B cell (primary cell): ENCODE measurements at places on chromosomes 13 and 19. TPM values are rescaled to one million over a fixed set of nuclear protein-coding genes. Genes with fewer than 3 reads are reported as not detected.

CRX gene
- total RNA-seq = 0.07 TPM in 1 of 2 replicates, not detected in the other

GRCh38 chr13:60509601-60510386, 112.8 kb downstream of the TDRD3 start:
- no peaks in the 10 kb centered on the region for H3K27me3 ChIP-seq
- no peak for DNase-seq
- H3K27ac ChIP-seq = no peak overlapping the region
- H3K4me1 ChIP-seq = no peaks in the 10 kb centered on the region

- no peak overlapping the region for H3K27ac ChIP-seq
- no peaks in the 10 kb centered on the region for H3K27me3 ChIP-seq
- no peak overlapping the region for H3K4me3 ChIP-seq
- no peaks in the 10 kb centered on the region for H3K36me3 ChIP-seq
- no peaks in the 10 kb centered on the region for H3K4me1 ChIP-seq
- DNase-seq = no peak
These were observed 34.2 kb downstream of the SACS start for GRCh38 chr13:23399347-23399746.

- no peak overlapping the region for H3K4me3 ChIP-seq
- H3K27me3 ChIP-seq = peaks cover 44% of the 10 kb centered on the region
- H3K4me1 ChIP-seq = peaks cover 17% of the 10 kb centered on the region
- DNase-seq = no peak
These were observed 6.0 kb upstream of the GJB2 start for GRCh38 chr13:20198781-20199180.

- peaks cover 4% of the 10 kb centered on the region for H3K4me1 ChIP-seq
- H3K4me3 ChIP-seq = no peak overlapping the region
- no peak overlapping the region for H3K27ac ChIP-seq
- peaks cover 2% of the 10 kb centered on the region for H3K27me3 ChIP-seq
These were observed 24.4 kb downstream of the WDR88 start for GRCh38 chr19:33156334-33156733.

GRCh38 chr19:4967738-4968461, 1.0 kb upstream of the KDM4B start:
- H3K36me3 ChIP-seq = no peaks in the 10 kb centered on the region
- H3K27ac ChIP-seq = peak overlapping the region; percentile 56
- H3K4me3 ChIP-seq = peak overlapping the region; percentile 45

ATP4A gene
- total RNA-seq = not detected in 2 replicates

KIR2DL4 gene
- not detected in 2 replicates for total RNA-seq

ZNF284 gene
- 3.3 and 4.9 TPM in 2 replicates for total RNA-seq

DNA sequence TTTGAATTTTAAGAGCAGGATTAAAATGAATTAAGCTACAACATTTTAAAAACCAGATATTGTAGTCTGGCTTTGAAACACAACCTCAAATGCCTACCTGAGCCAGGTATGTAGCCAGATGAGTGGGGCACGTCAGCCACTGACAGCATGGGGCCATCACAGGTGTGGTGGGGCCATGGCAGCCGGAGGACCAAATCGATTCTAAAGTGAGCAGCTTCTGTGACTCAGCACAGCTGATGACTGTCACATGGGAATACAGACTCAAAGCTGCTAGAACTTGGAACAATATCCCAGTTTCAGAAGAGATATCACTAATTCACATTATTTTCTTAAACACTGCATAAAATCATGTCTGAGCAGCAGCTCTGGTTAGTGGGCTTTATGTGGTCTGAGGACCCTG, 52.8 kb downstream of the SERP2 start:
- peaks cover 3% of the 10 kb centered on the region for H3K27me3 ChIP-seq
- no peak overlapping the region for H3K4me3 ChIP-seq
- no peak overlapping the region for H3K27ac ChIP-seq
- no peaks in the 10 kb centered on the region for H3K36me3 ChIP-seq
- H3K4me1 ChIP-seq = no peaks in the 10 kb centered on the region

DNA sequence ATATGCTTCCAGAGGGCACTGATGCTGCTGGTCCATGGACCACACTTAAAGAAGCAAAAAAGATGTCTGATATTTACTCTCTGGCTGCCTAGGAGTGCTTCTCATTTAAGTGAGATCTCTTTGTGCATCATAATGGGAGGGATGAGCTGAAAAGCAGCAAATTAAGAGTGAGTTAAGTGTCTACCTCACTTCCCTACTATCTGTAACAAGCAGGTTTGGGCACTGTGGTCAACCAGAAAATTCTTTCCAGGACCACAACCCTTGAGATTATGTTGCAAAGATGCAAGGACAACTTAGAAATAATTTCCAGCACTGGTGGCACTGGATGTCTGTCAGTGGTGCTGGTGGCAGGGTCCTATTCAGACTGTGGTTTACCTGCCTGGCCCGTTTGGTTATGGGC, 52.1 kb upstream of the USPL1 start:
- H3K27ac ChIP-seq = no peak overlapping the region
- H3K4me1 ChIP-seq = no peaks in the 10 kb centered on the region
- no peaks in the 10 kb centered on the region for H3K27me3 ChIP-seq
- no peak overlapping the region for H3K4me3 ChIP-seq
- no peak for DNase-seq

EFNA2 gene
- total RNA-seq = not detected in 2 replicates

CBARP gene
- 0.12 TPM in 1 of 2 replicates, not detected in the other for total RNA-seq

GRAMD1A gene
- 102 TPM in 2 replicates for total RNA-seq

GRCh38 chr13:77502104-77502720, 33.3 kb upstream of the SCEL start:
- peak; percentile 46 for DNase-seq
- H3K27ac ChIP-seq = no peak overlapping the region
- peaks cover 3% of the 10 kb centered on the region for H3K27me3 ChIP-seq

DNA sequence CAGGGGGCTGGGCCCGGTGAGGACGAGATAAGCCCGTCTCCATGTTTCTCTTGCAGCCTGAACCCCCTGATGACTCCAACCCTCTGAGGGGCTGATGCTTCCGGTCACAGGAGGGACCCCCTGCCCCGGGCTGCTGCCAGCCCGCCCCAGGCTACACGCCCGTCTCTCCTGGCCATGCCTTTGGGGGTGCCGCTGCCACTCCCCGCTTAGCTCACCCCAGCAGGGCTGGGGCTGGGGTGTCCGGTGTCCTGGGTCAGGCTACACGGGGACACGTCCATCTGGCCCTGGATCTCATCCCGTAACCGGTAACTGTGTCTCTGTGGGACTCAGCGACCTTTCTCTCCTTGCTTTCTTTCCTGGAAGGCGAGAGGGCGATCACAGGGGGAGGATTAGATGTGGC, 40.8 kb downstream of the GADD45B start:
- H3K4me1 ChIP-seq = no peaks in the 10 kb centered on the region
- no peaks in the 10 kb centered on the region for H3K27me3 ChIP-seq
- peaks cover 46% of the 10 kb centered on the region for H3K36me3 ChIP-seq
- H3K27ac ChIP-seq = no peak overlapping the region

FFAR3 gene
- total RNA-seq = not detected in 2 replicates

DNA sequence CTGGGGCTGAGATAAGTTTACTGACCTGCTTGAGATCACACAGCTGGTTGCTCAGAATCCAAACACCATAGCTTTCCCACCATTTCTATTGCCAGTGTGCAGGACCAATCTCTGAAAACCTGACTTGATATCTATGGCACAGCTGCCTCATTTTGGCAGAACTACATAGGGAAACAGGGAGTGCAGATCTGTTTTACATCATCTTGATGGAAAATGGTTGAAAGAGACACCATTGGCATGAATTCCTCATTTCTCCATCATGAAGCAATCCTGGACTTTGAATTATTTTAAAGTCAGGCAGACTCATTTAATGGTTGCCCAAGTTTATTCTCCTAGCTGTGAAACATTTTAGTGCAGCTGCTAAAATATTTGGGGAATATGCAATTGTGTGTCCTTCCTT, 1628.2 kb upstream of the SLC10A2 start:
- H3K27me3 ChIP-seq = no peaks in the 10 kb centered on the region
- no peak overlapping the region for H3K27ac ChIP-seq
- H3K4me3 ChIP-seq = no peak overlapping the region
- H3K36me3 ChIP-seq = no peaks in the 10 kb centered on the region

FOSB gene
- 39.6 and 40.9 TPM in 2 replicates for total RNA-seq

ATP4B gene
- total RNA-seq = not detected in 2 replicates

DNA sequence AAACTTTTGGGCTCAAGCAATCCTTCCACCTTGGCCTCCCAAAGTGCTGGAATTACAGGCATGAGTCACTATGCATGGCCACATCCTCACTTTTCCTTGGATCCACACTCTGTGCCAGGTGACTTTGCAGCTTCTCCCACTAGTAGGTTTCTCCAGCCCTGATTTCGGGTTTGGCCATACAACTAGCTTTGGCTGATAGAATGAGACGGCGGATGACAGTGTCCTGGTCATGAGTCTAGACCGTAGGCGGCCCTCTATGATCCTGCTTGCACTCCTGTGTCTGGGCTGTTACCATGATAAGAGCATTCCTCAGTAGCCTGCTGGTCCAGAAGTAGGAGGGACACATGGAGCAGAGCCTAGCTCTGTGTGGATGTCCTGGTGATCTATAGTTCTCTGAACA, 112.5 kb upstream of the KL start:
- DNase-seq = no peak
- H3K4me3 ChIP-seq = no peak overlapping the region
- H3K27ac ChIP-seq = no peak overlapping the region
- H3K4me1 ChIP-seq = peaks cover 5% of the 10 kb centered on the region
- H3K27me3 ChIP-seq = no peaks in the 10 kb centered on the region

GPC5 gene
- 0.15 and 0.17 TPM in 2 replicates for total RNA-seq

- H3K36me3 ChIP-seq = no peaks in the 10 kb centered on the region
- no peaks in the 10 kb centered on the region for H3K27me3 ChIP-seq
- no peak overlapping the region for H3K4me3 ChIP-seq
- no peaks in the 10 kb centered on the region for H3K4me1 ChIP-seq
- no peak for DNase-seq
- H3K27ac ChIP-seq = no peak overlapping the region
These were observed 90.9 kb downstream of the TEX29 start for GRCh38 chr13:111411151-111411858.

MBD3L2 gene
- total RNA-seq = not detected in 2 replicates

GRCh38 chr19:39307822-39308530, 11.8 kb downstream of the IFNL1 start:
- no peak for DNase-seq

ZNF560 gene
- total RNA-seq = not detected in 2 replicates

DNA sequence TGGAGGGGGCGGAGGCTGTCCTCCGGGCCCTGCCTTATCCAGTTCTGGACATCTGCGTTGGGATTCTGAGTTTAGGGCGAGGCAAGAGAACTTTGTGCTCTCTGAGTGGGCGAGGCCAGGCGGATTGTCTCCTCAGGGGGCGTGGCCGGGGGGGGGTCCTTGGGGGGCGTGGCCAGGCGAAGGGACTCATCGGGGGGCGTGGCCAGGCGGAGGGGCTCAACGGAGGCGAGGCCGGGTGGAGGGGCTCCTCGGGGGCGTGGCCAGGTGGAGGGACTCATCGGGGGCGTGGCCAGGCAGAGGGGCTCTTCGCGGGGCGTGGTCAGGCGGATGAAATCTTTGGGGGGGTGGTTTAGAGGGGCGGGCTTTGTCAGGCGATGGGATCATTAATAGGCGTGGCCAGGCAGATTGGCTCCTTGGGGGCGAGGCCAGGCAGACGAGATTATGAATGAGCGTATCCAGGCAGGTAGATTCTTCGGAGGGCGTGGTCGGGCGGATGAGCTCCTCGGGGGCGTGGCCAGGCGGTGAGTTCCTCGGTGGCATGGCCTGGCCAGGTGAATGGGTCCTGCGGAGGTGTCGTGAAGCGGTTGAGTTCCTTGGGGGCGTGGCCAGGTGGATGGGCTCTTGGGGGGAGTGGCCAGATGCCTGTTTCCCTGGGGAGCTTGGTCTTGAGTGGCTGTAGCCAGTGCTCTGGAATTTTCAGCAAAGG, 10.3 kb upstream of the CACNG7 start:
- DNase-seq = no peak
- peaks cover 13% of the 10 kb centered on the region for H3K27me3 ChIP-seq
- no peak overlapping the region for H3K4me3 ChIP-seq
- no peak overlapping the region for H3K27ac ChIP-seq
- H3K36me3 ChIP-seq = no peaks in the 10 kb centered on the region
- H3K4me1 ChIP-seq = peaks cover 5% of the 10 kb centered on the region

CARD8 gene
- total RNA-seq = 161 and 164 TPM in 2 replicates

LGALS7B gene
- total RNA-seq = not detected in 2 replicates

DNA sequence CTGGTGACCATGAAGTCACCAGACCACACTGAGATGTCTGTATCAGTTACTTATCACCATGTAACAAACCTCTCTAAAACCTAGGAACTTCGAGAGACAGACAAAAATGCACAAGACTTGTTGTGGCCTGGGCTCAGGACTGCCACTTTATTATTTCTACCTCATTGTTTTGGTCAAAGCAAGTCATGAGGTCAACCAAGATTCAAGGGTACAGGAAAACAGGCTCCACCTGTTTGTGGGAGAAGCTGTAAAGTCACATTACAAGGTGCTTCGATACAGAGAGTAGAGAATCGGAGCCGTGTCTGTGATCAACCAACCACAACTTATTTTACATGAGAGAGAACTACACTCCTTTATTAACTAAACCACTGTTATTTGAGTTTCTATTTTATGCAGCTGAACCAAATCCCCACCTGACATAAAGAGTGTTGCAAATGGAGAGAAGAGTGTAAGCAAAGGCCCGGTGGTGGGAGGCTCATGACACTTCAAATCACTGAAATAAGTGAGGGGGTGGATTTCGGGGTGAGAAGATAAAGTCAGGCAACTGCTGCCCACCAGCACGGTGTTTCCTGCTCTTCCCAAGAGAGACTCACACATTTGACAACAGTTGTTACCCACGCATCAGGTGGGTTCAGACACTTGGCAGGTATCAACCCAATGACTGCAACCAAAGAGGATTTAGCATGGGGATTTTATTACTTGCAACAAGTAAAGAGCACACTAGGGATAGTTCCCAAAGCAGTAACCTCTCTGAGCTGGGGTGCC, 39.0 kb upstream of the IGSF23 start:
- H3K4me3 ChIP-seq = no peak overlapping the region
- H3K4me1 ChIP-seq = no peaks in the 10 kb centered on the region
- H3K27me3 ChIP-seq = no peaks in the 10 kb centered on the region
- no peak overlapping the region for H3K27ac ChIP-seq
- DNase-seq = no peak
- H3K36me3 ChIP-seq = no peaks in the 10 kb centered on the region

DNA sequence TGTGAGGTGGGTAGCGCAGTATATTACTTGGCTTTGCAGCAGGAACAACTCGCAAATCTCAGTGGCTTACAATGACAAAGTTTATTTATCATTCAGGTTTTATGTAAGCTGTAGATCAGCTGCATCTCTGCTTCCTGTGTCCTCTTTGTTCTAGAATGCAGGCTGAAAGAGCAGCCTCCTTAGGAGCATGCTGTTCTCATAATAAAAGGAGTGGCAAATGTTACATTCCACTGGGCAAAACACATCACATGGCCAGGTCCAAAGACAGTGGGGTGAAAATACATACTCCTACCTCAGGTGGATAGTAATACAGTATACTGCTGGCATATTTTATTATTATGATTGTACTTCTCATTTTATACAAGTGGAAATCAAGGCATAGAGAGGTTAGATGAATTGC, 1.2 kb upstream of the CSNK1A1L start:
- H3K27ac ChIP-seq = no peak overlapping the region
- no peak for DNase-seq
- no peaks in the 10 kb centered on the region for H3K36me3 ChIP-seq
- peaks cover 4% of the 10 kb centered on the region for H3K27me3 ChIP-seq
- no peaks in the 10 kb centered on the region for H3K4me1 ChIP-seq
